ENCODE measurements at places on chromosomes 7 and 10. TPM values are rescaled to one million over a fixed set of nuclear protein-coding genes. Genes with fewer than 3 reads are reported as not detected.

DNA sequence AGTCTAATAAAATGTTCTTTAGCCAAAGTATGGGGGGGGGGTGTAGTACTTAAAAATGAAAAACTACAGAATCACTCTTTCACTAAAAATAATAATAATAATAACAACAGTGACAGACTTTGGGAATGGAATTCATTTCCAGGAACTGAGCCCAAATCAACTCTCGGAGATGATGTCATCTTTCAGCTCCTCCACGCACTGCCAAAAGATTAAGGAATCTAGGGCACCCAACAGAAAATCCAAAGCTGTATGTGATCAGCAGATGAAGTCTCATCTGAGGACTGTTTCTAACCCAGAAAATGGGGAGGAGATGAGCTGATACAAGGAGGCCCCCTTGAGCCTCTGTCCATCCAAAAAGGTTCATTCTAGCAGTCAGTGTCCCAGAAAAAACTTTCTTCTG, 54.5 kb downstream of the GRB10 start:
- no peak for DNase-seq

DNA sequence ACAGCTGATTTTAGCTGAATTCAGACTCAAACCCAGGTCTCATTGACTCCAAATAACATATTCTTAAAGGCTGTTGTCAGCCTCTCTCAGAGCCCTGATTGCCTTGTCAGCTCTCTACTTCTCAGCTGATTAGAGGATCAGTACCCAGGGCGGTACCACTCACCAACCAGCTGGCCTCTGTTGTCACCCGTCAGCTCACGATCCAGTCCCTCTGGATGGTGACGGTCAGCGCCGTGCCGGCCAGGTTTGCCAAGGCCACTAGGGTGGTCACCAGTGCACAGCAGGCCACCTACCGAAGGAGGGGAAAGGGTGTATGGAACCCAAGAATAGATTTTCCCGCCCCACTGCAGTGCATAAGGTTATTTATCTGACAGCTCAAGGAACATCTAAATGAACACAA, 52.3 kb upstream of the TOMM7 start:
- DNase-seq = no peak

DNA sequence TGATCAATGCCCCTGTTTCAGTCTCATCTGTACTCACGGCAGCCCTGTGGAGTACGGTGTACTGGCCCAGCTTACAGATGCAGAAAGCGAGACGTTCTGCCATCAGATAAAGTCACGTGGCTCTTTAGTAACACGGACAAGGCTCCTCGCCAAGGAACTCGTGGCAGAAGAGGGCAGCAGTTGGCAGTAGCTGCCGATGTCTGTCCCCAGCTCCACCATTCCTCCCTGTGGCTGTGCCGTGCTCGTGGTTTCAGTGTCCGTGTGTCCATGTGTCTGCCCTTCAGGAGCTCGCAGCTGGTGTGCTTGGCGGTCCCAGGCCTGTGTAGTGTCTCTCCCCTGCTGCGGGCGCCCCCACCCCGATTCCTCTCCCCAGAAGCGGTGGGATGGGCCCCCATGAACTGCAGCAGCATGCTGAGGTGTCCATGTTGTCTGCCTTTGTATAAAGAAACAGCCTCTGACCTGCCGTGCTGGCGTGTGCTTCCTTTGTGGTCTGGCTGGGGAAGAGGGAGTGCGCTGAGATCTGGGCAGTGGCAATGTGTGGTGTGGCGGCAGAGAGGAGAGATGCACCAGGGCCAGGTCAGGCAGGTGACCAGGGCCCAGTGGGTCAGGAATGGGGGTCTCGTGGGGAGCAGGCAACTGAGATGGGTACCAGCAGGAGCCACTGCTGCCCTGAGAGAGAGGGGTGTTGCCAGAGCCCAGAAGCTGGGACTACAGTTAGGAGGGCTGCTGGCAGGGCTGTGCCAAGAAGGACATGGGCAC, 9.8 kb downstream of the RHBDD2 start:
- no peak for DNase-seq

GRCh38 chr7:25429731-25430130, 201.4 kb upstream of the NPVF start:
- no peak for DNase-seq

GRCh38 chr7:3832199-3832598, 531.1 kb downstream of the SDK1 start:
- DNase-seq = no peak

DNA sequence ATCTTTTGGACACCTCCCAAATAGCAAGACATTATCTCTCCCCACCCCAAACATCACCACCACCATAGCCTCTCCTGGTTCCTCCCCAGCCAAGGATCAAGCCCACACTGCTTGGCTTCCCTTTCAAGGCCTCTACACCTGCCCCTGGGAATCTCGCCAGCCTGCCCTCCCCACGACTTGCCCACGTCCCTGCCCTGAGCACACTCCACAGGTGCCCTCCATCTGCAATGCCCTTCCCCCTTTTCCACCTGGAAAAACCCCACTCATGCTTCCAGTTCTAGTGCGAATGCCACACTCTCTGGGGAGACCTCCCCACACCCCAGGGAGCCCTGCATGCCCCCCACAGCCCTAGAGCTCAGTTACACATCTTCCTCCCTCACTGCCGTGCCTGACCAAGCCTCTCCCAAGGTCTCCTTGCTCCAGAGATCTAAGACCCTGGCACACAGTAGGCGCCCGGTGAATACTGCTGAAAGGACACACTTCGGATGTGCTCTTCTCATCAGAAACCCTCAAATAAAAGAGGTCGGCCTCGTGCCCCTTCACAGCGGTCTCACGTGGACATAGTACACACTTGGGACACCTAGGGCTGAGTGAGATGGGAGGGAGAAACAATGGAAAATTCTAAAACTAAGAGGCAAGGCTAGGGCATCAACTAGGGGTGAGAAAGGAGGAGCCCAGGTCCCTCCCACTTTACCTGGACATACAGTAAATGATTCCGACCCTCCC, 91.4 kb downstream of the DLG5 start:
- DNase-seq = no peak

GRCh38 chr10:34181553-34182300, 633.4 kb downstream of the PARD3 start:
- DNase-seq = no peak

- no peak for DNase-seq
Observed at GRCh38 chr10:129897871-129898626, 66.0 kb downstream of the EBF3 start.

GRCh38 chr10:71236286-71236685, 23.9 kb downstream of the UNC5B start:
- no peak for DNase-seq

The MMD2 gene
- not detected for total RNA-seq

The SUGCT gene
- total RNA-seq = 13.1 TPM

The ANKRD7 gene
- 0.74 TPM for total RNA-seq

The CNNM1 gene
- not detected for total RNA-seq

The VIPR2 gene
- not detected for total RNA-seq

The FAM237B gene
- total RNA-seq = not detected

The RAMP3 gene
- not detected for total RNA-seq

The ACTL6B gene
- not detected for total RNA-seq

Measured in HT1080 (cell line).